ENCODE measurements at places on chromosomes 7 and 10.
A peak's percentile ranks its signal among the peaks of the same experiment; 100 is the strongest.

DNA sequence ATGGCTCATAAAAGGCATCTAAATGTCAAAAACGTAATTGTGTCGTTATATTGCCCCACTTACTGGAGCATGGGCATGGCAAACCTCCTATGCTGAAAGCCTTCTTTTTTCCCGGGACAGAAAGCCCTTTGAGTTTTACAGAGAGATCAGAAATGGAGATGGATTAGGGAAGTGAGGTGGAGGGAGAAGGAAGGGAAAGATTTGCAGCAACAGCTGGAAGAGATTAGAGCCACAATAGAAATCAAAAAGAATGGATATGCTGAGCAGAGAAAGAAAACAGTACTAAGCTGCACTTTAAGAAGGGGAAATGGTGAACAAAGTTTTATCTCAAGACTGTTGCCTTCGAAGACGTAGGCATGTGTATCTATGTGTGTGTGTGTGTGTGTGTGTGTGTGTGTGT, 97.2 kb upstream of the PCGF5 start:
- no peak for DNase-seq

- DNase-seq, result no peak
Measured at GRCh38 chr7:107111196-107111595, 57.6 kb upstream of the HBP1 start.

DNA sequence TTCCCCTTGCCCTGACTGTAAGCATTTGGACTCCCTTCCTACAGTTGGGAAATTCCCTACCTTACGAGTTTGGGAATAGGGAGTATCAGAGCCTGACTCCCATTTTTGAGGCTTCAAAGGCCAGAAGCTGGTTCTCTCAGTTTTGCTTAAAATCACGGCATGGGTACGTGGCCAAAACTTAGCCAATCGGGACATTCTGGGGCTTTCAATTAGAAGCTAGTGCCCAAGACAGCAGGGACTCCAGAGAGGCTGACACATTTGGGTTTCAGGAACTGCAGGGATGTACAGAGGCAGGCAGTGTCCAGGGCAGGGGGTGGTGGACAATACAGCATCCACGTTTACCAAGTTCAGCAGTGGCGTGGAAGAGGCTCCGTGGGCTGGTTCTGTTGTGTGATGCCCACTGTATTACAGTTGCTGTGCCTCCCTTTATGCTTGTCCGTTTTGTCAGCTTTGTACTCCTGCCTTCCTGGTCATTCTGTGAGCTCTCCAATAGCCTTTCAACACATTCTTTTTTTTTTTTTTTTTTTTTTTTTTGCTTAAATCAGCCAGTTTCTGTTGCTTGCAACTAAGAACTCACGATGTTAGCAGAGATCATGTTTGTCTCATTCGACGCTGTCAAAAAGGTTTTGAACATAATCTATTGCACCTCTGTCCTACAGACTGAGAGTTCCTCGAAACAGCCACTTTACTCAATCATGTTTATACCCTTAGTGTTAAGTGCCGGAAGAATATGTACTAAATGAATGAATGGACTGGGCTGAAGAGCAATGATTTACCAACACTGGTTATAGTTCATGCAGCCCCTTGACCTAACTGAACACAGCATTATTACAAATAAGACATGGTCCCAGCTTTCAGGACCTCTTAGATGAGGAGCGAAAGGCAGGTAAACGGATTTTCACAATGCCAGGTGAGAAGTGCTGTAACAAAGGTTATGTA, 1.1 kb downstream of the GGCT start:
- no peak for DNase-seq

GRCh38 chr10:6124666-6125065, 35.8 kb downstream of the RBM17 start:
- no peak for DNase-seq

DNA sequence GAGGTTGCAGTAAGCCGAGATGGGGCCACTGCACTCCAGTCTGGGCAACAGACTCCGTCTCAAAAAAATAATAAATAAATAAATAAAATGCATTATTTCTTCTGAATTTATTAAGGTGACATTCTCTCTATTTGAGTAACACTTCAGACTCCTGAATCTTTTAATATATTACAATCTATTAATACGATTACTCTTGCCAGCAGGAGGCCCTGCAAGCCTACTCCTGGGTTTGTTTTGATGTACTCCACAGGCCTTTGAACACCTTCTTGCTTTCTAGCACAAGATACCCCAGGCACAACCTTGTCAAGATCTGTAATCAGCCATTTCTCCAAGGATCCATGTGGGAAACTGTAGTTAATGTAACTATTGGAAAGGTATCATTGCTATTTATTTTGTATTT, 63.5 kb downstream of the COBL start:
- no peak for DNase-seq

DNA sequence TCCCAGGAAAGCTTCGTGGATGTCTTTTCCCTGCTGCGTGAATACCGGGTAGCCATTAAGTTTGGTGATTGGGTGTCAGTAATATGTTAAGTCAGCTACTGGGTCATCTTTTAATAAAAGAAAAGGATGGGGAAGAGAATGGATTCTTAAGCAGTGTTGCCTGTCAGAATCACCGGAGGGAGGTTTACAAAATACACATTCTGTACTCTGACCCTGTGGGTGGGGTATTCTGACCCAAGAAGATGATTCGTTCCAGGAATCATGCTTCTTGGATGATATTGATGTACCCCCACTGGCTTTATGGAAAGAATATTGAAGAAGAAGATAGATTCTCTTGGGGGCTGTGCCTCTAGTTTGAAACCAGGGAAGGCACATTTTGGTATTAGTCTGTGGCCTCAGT, 18.3 kb downstream of the SGPL1 start:
- DNase-seq, result no peak

DNA sequence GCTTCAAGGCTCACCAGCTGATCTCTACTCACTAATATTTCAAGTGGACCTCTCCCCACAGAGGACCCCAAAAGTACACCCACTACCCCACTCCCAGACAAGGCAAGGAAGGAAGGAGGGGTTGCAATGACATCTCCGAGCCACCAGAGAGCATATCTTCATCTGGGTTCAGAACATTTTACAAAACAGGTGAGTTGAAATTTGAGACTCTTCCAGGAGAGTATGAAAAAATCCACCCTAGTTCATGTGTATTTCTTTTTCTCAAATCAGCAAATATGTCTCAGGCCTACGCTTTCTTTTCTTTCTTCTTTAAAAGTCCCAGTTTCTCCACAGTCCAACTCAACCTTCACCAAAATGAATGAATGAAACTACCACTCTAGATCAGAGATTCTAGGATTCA, 61.9 kb downstream of the SGMS1 start:
- no peak for DNase-seq

DNA sequence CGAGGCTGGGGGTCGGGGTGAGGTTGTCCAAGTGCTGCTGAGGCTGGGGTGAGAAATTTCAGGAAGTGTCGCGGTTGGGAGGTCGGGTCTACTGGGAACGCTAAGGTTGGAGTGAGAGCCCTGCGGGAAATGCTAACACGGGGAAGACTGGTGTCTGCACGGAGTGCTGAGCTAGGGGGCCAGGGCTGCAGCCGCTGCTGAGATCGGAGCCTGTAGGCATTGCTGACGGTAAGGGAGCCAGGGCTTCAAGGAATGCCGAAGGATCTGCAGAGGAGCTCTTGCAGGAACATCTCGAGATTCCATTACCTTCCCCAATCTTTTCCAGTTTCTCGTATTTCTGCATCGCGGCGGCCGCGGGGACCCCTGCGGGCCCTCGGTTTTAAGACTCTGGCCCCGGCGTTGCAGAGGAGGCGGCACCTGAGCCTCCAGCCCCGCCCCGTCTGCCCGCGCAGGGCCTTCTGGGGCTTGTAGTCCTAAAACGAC, at the start of gene CDK5:
TSS of gene CDK5 (minus strand) at position 392 of the 483 bp plus-strand sequence. CDS start at position 343, 49 bp downstream.
- no peak for DNase-seq

GRCh38 chr7:135274495-135275268, 41.0 kb downstream of the STRA8 start:
- peak; percentile 66 for DNase-seq

DNA sequence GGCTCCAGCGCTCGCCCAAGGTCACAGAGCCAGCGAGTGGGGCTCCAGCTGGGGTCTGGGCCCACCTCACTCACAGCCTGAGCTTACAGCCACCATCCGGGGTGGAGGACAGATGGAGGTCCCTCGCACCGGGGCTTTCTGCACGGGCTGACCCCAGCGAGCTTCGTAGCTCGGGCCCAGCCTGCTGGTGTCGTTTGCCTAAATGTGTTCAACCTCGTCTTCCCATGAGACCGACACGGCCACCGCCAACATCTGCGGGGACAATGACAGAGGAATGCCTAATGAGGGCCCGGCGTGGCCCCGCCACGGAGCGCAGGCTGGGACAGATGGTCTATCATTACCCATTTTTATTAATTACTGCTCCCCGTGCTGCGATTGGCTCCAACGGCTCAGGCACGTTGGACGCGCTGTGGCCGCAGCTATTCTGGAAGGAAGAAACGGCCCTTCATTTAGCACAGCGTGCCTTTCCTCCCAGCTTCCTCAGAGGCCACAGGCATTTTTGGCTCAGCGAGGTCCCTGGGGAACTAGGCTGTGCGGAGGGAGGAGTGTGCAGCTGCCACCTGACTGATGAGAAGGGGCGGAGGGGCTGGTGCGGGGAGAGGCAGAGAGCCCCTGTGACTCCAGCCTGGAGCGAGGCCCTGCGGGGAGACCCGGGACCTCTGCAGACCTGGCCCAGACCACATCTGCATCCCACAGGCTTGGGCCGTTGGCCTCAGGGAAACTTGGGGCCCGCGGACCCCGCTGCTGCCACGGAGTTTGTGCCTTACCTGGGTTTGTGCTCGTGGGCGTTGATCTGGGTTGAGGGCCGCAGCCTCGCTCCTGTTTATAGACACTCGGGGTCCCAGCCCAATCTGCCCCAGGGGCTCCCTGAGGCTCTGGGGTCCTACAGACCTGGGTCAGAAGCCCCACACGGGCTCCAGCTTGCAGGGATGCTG, 22.9 kb upstream of the ELFN1 start:
- no peak for DNase-seq

DNA sequence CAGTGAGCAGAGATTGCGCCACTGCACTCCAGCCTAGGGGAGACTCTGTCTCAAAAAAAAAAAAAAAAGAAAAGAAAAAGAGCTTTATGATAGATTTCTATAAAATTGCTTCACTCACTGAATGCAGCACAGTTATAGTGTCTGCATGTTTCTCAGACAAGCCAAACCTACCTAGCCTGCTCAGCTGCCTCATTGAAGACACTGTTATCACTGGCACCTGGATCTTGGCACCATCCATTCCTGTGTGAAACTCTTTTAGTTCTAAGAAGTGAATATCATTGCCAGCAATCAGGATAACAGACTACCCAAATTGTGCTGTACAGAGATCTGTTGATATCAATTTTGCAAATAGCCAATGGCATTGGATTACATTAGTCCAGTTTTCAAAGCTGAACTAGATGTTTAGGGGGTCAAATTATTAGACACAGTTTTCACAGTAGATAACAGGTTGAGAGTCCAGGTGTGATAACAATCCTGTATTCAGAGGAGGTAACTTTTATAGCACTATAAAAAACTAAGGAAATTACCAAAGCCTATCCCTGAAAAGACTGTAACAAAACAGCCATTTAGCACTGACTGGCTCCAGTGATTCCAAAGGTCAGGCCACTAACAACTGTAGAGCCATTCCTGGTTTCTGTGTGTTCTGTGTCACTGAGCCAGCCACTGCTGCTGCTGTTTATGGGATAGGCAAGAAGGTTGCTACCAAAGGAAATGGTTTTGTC, 17.1 kb downstream of the PDSS1 start:
- DNase-seq, result no peak

GRCh38 chr10:79070081-79070605, 1.4 kb downstream of the ZMIZ1 start:
- DNase-seq, result peak; percentile 2

- no peak for DNase-seq
Measured at GRCh38 chr10:98339799-98340198, 71.8 kb upstream of the LOXL4 start.

DNA sequence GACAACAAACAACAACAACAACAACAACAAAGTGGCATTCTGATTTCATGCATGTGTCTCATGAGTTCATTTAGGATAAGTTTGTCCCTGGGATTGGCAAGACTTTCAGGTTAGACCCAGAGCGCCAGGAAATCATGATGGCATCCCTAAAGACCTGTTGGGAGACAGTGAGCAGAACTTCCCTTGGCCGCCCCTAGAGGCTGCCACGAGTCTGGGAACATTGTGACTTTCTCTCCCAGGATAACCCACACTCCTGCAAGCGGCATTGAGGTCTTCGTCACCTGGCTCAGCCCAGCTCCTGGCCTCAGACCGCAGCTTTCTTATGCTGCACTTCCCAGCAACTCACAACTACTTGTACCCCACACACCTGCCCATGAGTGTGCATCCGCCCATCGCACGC, 80.5 kb upstream of the RNF32 start:
- DNase-seq, result no peak

DNA sequence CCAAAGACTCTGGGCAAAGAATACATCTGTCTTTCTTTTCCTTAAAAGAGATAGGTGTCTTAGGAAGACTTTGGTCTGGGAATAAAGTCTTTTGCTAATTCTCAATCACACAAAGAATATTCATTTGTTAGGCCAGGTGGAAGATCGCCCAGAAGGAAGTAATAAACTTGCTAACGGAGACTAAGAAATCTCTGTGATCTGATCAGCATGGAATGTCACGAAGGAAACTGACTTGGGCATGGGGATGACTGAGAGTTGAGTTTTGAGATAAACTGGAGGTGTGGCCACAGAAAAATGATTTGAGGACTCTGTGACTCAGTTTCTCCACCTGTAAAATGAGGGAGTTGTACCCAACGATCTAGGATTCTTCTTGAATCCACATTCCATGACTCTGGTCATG, 161.1 kb upstream of the SVIL start:
- DNase-seq, result no peak

- DNase-seq, result no peak
Measured at GRCh38 chr7:23133797-23134196, 28.2 kb downstream of the KLHL7 start.

GRCh38 chr7:98655611-98656010, 38.5 kb downstream of the NPTX2 start:
- DNase-seq, result no peak

GRCh38 chr7:112410092-112410491, 40.2 kb upstream of the IFRD1 start:
- DNase-seq, result no peak

GRCh38 chr10:133489816-133490588, 36.3 kb downstream of the SCART1 start:
- DNase-seq, result no peak

DNA sequence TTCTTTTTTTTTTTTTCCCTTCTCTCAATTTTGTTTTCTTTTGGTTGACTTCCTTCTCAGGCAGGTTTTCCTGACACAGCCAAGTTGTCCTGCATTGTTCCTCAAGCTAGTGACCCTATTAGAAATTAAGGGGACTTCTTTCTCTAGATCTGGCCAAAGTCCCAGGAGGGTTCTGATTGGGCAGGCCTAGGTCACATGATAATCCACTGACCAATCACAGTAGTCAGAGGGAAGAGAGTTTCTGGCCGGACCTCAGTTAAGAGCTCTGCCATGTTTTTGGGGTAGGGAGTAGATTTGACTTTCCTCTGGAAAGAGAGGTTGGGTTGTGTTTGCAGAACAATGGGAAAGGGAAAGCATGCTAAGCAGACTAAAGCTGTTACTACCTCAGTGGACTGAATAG, 16.2 kb downstream of the VWA2 start:
- no peak for DNase-seq
